Astrocyte (in vitro differentiated cells and primary cell): ENCODE measurements at places on chromosomes 12 and 14. TPM values are rescaled to one million over a fixed set of nuclear protein-coding genes. Genes with fewer than 3 reads are reported as not detected.

DNA sequence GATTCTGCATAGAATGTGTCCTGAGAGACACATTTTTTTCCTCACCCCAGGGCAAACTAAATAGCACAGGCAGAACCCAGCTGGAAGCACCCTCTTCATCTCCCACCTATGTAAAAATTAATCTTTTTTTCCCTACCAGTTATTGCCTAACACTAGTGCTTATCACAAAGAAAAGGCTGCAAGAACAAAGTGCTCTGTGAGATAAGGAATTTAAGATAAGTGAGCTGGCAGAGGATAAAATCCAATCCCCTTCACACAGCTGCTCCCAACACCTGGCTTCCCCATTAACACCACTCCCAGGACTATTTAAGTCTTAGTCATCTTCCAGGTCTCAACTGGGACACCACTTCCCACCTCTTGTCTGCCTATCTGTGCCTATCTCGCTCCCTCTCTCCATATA lies 75.2 kb downstream of the TTC9 start:
- no peak for DNase-seq

GPR137C gene
- total RNA-seq = 0.70 and 1.1 TPM in 2 replicates

GARIN6 gene
- not detected in 2 replicates for total RNA-seq

DNA sequence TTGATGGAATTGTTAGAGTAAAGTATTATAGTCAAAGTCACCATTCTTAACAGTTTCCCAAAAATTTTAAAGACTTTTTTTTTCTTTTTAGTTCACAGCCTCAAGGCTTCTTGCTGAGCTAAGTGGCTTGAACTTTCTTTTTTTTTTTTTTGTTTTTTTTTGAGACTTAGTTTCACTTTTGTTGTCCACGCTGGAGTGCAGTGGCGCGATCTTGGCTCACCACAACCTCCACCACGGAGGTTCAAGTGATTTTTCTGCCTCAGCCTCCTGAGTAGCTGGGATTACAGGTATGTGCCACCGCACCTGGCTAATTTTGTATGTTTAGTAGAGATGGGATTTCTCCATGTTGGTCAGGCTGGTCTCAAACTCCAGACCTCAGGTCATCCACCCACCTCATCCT lies 92.8 kb downstream of the SETD3 start:
- no peak for DNase-seq

- DNase-seq = peak; percentile 10
Observed at GRCh38 chr14:91946622-91947474, 646 bp downstream of the FBLN5 start.

GRCh38 chr12:117484901-117485300 lies 123.5 kb upstream of the NOS1 start:
- no peak for DNase-seq

DNA sequence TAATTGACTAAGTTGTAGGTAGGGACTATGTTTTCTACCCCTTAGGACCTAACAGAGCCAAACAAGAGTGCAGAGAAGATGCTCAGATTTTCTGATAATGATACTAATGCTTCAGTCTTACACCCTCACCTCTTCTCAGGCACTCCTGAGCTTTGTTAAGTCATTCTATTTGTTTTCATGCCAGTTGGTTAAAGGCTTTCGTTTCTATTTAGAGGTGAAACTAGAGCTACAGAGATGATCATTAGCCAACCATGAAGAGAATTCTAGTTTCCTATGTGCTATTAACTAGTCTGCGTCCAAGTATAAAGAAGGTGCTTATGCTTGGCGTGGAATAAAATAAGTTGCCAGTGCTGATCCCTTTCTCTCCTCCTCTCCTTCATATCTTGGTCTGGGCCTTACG lies 34.6 kb upstream of the PYGL start:
- DNase-seq = no peak

- peak; percentile 88 for DNase-seq
Observed at GRCh38 chr12:26298785-26299621, 103.6 kb downstream of the SSPN start.

DNA sequence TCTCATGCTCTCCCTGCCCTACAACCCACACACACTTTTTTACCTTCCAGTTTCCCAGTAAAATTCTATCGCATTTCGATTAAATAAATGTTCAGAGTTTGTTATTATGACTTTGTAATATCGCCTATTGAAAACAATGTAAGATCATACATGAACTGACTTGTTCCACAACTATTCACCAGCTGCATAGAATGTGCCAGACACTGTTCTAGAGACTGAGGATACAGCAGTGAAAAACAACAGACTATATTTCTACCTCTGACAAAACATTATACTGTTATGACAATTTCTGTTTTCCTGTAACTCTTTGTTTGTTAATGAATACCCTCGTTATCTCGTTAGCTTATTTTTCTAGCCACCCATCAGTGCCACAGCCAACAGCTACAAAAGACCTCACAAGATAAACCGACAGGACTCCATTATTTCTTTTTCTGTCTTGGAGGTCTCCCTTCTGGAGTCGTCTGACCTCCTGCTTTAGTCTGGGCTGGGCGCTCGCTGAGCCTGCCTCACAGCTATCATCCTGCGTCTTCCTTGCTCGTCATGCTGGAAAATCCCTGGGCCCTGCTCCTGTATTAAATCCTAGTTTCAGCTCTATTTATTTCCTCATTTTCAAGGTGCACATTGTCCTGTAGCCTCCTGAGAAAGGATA lies 498.9 kb downstream of the DIO2 start:
- DNase-seq = no peak

PPM1H gene
- total RNA-seq = 7.8 and 9.0 TPM in 2 replicates

B3GNT4 gene
- total RNA-seq = 0.54 and 0.62 TPM in 2 replicates

- DNase-seq = no peak
Observed at GRCh38 chr14:23418021-23418420, 9.9 kb upstream of the MYH6 start.

DNA sequence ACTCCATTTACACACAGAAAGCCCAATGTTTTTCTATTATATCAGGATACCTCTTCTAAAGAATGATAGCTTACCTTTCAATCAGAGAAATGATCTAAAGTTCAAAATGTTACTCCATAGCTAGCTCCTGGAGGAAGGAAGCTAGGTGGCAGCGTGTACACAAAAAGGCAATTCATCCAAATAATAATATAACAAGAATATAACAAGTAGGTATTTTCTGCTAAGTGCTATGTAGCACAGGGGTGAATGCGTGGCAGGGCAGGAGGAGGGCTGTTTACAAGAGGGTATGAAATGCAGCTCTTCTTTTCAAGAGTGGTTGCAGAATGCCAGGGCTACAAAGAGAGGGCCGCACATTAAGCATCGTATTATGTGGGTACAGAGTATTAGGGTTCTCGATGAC lies 663 bp upstream of the SNAPC1 start:
- DNase-seq = no peak

GRCh38 chr14:95685978-95686922 lies at the start of gene TCL1B:
Gene TCL1B (plus strand): TSS chr14:95686426. CDS start chr14:95686468, 42 bp downstream.
- no peak for DNase-seq

B4GALNT3 gene
- total RNA-seq = 3.6 and 4.6 TPM in 2 replicates

DNA sequence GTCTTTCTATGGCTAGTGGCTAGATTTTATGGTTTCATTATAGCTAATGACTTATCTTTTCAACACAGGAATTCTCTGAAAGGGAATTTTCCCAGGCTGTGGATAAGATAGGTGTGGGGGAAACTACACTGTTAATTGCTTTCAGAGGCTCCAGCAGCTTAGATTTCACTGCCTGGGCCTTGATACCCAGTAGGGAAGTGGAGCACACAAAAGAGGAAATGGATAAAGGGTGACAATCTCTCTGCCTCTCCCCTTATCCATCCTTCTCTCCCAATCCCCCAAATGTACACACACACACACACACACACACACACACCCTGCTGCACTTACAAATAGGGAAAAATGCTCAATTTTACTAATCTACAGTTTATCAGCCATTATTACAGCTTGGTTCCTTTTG lies 19.1 kb downstream of the SIX4 start:
- no peak for DNase-seq

- DNase-seq = no peak
Observed at GRCh38 chr12:91562476-91562875, 379.9 kb upstream of the DCN start.

CELA1 gene
- not detected in 2 replicates for total RNA-seq

- DNase-seq = no peak
Observed at GRCh38 chr14:46964378-46964777, 312.8 kb upstream of the RPL10L start.

DNA sequence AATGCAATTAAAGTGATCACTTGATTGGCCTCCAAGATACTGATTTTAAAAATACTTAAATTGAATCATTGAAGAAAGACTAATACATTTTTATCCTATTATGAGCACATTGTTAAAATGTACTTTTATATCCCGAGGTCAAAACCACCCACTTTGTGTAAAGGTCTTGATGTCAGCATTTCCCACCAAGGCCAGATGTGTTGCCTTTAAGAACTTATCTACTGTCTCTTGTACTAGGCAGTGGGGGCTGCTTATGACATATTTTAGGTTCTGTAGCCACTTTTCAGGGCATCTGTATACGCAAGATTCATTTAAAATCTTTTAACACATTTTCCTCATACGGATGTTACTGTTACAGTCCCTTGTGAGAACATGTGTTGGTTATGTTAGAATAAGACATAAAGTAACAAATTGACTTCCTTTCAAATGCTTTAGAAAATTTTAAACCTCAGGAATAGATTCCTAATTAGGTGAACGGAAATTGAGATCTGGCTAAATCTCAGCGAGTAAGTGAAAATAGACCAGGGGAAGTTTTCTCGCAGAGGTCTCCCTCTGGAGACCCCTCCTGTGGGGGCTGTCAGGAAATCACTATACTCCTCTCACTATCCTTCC lies 456.2 kb downstream of the ADAMTS20 start:
- DNase-seq = no peak

DNA sequence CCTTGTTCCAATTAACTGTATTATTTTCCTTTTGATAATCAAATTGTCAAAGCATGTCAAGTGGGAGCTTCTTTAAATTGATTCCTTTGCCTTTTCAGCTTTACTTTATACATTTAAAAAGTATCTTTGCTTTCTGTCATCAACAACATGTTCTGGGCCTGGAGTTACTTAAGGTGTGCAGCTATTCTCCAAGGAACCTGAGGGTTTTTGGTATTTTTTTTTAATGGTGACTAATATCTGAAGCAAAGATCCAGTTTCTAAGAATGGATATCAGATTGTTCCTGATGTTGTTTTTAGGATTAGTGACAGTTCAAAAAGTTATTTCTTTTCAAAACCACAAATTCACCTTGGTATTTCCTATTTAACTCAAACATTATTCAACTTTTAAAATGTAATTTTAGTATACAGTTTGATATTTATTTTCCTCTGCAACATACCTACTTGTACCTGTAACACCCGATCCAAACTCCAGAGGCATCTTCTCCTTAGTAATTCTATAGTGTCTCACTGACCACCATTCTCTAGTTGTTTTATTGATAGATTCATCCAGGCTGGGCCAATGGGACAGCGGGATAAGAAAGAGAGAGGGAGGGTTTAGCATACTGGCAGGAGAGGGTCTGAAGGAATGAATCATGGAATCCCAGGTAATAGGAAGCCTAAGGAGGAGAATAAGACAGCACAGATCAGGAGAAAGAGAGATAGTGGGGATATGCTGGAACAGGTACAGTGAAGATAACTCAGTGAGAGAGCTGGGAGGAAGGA lies 3.1 kb downstream of the CBLN3 start:
- no peak for DNase-seq

- DNase-seq = peak; percentile 72
Observed at GRCh38 chr12:5088586-5089264, 45.0 kb downstream of the KCNA5 start.

HNF1A gene
- total RNA-seq = not detected in 2 replicates

DNA sequence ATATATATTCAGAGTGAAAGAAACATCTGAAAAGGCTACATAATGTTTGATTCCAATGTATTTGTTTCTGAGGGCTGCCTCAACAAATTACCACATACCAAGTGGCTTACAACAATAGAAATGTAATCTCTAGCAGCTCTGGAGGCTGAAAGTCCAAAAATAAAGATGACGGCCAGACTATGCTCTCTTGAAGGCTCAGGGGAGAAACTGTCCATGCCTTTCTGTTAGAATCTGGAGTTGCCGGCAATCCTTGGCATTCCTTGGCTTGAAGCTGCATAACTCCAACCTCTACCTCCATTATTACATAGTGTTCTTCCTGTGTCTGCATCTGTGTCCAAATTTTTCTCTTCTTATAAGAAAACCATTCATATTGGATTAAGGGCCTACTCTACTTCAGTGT lies 68.1 kb upstream of the PLEKHG7 start:
- no peak for DNase-seq

DNA sequence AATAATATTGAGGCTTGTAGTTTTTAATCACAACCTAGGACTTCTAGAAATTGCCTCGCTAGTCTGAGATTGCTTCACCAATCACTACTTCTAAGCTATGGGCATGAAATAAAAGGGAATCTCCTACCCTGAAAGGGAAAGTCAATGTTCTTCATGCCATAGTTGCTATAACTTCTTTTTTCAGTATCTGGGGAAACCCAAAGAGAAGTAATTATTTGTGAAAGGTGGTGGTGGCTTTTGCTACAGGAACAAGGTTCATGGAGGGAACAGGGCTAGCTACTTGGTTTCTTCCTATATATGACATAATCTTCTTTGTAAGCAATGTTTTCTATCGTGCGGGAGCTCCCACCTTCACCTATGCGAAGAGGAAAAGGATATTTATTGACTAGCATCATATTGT lies 61.6 kb upstream of the DNM1L start:
- no peak for DNase-seq

- peak; percentile 37 for DNase-seq
Observed at GRCh38 chr14:49405291-49405690, 180.9 kb downstream of the RPS29 start.

RASSF3 gene
- 16.4 and 18.3 TPM in 2 replicates for total RNA-seq

- DNase-seq = no peak
Observed at GRCh38 chr12:97756741-97757140, 294.1 kb downstream of the RMST start.

CEP128 gene
- 4.1 and 6.4 TPM in 2 replicates for total RNA-seq
